NCI-H1092 (cell line): ENCODE measurements at places on chromosomes 7 and 10.

DNA sequence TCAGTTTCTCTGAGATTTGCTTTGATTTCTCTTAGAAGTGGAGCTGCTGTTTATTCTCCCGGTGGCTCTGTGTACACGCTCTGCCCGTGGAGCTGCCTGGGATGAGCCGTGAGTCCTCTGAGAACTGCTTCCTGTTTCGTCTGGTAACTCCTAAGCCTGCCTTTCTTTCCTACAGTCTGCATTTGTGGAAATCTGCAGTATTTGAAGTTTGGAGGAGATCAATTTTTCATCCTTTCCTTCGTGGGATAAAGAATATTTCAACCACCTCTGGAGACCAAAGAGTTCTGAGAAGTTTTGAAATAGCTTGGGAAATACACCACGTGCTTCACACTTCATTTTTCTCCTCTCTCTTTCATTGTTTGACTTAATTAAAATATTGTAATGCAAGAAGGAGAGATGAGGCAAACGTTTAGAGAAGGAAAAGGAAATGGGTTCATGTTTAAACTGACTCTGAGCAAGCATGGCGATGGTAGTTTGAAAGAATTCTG lies 311.9 kb downstream of the LRMDA start:
- DNase-seq, result no peak

DNA sequence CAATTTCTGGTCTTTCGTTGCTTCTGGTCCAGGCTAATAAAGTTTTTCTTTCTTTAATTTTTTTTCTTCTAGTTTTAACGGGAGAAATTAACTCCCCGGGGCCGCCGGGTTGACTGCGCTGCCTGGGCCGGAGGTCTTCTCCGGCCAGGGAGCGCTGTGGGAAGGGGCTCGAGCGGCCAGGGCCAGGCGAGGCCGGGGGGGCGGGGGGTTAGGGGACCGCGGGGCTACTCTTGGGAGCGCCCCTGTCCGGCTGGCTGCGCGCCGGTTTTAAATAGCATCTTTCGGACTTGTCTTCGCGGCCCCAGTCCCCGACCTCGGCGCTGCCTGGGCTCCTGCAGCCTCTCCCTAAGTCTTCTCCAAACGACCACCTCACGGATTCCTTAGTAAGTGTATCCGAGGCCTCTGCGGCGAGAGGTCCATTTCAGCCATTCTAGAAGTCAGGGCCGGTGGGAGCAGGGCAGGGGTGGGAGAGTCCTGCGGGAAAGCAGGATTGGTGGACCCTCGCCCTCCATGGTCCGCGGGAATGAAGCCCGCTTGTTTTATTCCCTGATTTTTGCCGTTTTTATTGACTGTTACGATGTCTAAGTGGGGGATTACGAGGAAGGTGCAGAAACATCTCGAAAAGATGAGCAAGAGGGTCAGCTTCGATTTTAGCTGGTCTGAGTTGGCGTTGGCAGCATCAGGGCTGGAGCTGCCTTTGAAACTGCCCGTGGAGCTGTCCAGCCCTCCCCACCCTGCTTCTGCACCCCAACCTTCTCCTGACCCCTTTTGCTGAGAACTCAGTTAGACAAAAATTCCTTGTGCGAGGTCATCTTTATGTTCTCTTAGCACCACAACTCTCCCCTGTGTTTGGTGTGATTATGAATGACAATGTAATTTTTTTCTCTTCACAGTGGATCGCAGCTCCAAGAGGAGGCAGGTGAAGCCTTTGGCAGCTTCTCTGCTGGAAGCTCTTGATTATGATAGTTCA lies 555 bp downstream of the PHF14 start:
- DNase-seq, result peak; percentile 61

DNA sequence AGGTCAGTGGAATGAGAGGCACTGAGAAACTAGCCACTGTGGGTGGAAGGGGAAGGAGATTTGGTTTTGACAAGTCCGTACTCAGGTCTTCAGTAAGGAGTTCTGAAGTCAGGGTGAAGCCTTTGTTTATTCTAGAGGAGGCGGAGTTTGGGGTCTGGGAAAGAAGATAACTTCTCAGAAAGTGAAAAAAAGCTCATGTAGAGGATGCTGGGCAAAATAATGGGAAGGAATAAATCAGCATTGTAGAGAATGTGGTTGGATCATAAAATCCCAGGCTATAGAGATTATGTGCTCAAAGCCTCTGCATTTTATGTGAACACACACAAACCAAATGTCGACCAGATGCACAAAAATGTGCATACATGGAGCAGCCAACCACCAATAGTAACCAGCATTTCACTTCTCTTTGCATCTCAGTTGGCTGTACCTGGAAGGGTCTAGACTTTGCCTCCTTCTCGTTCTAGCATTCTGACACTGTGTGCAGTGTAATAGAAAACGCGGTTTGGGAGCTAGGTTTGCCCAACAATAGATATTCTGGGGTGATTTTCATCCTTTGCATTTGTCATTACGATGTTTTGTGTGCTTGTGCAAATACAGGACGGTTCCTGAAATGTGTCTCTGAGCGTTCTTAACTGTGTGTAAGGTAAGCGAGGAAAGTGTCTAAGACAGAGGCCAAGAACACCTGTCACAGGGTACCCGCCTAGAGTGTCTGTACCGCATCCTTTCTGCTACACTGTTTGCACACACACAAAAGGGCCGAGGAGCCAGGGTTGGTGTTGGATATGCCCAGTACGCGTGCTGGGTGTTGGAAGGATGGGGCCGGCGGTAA lies 603 bp upstream of the HECW1 start:
- no peak for DNase-seq

GRCh38 chr7:144628176-144628575 lies 207.7 kb downstream of the TPK1 start:
- DNase-seq, result no peak

DNA sequence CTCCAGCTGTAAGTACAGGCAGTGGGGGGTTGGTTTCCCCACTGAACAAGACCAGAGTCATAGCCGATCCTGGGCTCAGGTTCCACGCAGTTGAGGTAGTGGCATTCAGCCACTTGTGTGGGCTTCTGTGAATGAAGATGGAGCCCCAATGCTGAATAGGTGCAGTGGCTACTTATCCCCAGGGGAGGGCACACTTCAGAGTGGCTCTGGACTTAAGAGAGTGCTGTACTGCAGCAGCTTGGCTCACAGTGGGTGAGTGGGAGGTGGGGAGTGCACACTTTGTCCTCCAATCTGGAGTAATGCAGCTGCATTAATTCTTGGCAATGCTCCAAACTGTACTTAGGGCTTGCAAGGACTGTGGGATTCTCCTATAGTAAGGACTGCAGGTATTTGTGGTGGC lies 81.9 kb downstream of the BUB3 start:
- no peak for DNase-seq

- no peak for DNase-seq
Observed at GRCh38 chr7:100802951-100803350, 24.4 kb downstream of the EPHB4 start.

DNA sequence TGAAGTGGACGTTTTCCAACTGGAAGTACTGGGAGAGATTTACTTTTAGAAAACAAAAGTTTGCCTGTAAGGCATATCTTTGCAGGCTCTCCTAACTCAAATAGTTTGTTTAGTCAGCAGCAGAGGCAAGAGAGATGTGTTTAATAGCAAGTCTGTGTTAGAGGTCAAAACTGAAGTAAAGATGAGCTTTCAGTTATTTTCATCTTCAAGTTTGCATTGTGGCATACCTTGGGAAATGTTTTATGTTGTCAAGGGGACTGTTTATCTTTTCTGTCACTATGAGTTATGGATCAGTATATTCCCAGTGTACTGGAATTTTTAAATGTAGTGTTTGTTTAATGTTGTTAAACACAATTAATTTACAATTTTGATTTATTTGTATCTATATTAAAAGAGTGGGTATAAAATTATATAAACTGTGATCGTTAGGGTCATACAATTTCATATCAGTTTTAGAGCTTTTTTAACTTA lies 169.7 kb upstream of the PPP1R3A start:
- no peak for DNase-seq

DNA sequence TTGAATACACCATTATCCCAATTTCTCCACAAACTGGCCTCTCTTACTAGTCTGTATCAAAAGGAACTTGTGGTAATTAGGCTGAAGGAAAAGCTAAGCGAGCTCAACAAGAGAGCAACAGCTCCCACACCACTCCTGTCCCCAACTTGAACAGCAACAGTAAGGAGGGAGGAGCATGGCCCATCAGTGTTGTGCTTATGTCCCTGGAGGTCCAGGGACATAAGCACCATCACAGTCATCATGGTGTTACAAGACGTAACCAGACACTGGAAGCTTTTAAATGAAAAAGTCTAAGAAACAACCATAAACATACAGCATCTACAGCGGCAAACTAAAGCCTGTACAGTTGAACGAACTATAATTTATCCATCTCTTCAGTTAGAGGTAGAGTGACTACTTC lies 989 bp downstream of the ERLIN1 start:
- no peak for DNase-seq

DNA sequence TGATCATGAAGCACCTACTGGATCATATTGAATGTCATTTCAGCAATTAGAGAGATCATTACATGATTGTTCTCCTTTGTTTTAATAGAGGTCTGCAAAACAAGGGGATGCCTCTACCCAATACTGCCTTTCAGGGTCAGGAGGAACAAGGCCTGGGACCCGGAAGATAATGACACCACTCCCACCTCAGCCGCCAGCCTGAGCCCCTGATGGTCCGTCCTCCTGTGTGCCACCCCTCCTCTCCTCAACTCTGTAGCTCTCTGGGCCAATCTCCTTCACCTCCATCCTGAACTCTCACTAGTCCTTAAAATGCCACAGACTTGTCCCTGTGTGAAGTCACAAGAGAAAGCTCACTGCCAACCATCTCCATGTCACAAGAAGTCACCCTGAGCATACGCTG lies 38.0 kb downstream of the KCNMA1 start:
- no peak for DNase-seq

- no peak for DNase-seq
Observed at GRCh38 chr7:146443102-146443501, 326.5 kb downstream of the CNTNAP2 start.

GRCh38 chr7:140003913-140004382 lies 58.8 kb downstream of the PARP12 start:
- DNase-seq, result no peak

GRCh38 chr10:111410740-111411139 lies 333.9 kb downstream of the ADRA2A start:
- DNase-seq, result no peak

GRCh38 chr7:159121068-159121467 lies 23.6 kb downstream of the VIPR2 start:
- no peak for DNase-seq

DNA sequence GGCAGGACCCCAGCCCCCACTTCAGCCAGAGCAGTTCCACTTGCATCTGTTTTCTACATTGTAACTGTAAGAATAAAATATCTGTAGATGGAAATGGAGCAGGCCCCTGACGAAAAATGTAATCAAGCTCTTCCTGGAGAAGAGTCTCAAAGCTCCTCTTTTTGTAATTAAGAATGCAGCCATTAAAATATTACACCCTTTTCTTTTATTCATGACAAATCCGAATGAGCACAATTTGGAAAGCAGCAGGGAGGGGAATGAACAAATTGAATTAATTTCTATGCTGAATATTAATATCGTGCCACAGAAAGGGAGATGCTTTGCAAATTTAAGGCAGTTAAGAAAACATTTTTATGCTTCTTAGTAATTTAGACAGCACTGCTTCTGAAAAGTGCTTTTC lies 24.8 kb upstream of the CAPZA2 start:
- no peak for DNase-seq

DNA sequence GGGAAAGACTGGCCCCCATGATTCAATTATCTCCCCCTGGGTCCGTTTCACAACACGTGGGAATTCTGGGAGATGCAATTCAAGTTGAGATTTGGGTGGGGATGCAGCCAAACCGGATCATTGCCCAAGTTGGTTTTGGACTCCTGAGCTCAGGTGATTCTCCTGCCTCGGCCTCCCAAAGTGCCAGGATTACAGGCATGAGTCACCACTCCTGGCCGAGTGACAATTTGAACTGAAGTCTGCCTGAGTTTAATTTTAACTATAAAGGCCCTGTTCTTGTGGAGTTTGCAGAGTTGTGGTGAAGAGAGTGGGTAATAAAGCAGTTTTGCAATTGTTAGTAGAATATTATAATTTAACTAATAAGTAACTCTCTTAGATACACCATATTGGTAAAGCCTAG lies 78.3 kb downstream of the GALNT17 start:
- no peak for DNase-seq

DNA sequence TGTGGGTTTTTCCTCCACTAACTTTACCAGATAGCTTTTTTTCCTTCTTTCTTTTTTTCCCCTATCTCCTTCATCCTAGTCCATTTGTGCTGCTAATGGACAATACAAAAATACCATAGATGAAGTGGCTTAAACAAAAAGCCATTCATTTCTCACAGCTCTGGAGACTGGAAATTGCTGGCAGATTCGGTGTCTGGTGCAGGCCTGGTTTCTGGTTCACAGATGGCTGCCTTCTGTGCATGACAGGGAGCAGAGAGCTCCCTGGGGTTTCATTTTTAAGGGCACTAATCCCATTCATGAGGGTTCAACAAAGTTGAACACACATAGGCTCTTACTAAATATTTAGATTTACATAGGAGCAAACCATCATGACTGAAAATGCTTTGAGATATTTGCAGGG lies 467.4 kb downstream of the TYW1 start:
- no peak for DNase-seq

DNA sequence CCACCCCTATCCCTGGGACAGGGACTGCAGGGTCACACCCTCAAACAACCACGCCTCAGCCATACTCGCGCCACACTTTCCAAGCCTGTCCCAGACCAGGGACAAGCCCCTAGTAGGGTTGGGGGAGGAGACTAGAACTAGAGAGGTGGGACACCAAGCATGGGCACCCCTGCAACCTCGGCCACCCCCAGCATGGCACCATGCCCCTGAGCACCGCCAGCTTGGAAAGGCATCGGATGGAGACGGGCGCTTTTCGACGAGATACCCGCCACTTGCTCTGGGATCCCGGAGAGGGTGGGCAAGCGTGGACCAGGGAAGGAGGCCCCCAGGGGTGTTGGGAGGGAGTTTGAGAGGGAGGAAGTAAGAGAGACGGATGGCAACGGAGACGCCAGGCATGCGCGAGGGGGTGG lies 13.1 kb upstream of the KMT2E start:
- DNase-seq, result no peak

- DNase-seq, result peak; percentile 14
Observed at GRCh38 chr10:96470116-96470743, 43.5 kb downstream of the TLL2 start.

DNA sequence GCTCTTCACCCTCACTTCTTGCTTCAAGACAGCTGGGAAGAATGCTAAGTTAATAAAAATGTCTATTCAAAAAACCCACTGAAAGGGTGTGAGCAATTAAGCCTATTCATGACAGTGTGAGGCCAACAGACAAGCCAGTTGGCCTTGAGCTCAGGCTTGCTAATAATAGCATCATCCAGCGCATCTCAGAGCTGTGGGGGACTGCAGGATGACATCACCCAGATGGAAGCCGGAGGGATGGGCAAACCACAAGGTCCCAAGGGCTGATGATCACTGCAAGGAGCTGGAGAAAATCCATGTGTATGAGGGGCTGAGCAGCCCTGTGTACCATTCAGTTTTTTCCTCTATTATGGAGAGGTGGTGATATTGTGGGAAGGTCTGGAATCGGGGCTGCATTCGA lies 770.4 kb downstream of the TNS3 start:
- no peak for DNase-seq

GRCh38 chr7:125090596-125090995 lies 161.0 kb upstream of the POT1 start:
- DNase-seq, result no peak
